ENCODE measurements at places on chromosomes 12 and 14.

- DNase-seq, result no peak
Observed at GRCh38 chr12:25769082-25769945, 189.2 kb upstream of the RASSF8 start.

GRCh38 chr12:11718768-11719253, 69.3 kb downstream of the ETV6 start:
- no peak for DNase-seq

DNA sequence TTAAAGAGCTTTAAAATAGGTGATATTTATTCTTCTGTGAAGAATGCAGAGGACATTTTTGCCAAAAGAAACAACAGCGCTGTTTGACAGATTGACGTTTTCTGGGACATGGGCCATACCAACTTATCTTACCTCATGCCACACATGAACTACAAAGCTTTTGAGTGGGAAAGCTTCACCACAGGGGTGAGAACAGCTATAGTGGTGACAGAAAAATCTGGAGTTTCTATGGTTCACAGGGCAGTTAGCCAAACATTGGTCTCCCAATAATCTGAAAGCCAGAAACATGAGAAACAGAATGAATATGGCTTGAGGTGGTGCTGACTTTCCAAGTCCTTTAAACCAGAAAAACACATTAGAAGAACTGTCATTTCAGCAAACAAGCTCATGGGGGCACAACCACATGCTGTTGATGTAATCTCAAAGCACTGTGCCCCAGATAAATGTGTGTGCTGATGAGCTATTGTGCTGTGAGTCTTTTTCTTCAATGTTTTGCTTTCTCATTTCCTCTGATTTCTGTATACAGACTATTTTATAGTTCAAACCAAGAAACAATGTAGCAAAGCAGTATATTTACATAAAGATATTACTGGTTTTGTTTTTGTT, 905.4 kb downstream of the SLC16A7 start:
- DNase-seq, result no peak

GRCh38 chr12:129870796-129871195, 33.0 kb downstream of the TMEM132D start:
- DNase-seq, result no peak

DNA sequence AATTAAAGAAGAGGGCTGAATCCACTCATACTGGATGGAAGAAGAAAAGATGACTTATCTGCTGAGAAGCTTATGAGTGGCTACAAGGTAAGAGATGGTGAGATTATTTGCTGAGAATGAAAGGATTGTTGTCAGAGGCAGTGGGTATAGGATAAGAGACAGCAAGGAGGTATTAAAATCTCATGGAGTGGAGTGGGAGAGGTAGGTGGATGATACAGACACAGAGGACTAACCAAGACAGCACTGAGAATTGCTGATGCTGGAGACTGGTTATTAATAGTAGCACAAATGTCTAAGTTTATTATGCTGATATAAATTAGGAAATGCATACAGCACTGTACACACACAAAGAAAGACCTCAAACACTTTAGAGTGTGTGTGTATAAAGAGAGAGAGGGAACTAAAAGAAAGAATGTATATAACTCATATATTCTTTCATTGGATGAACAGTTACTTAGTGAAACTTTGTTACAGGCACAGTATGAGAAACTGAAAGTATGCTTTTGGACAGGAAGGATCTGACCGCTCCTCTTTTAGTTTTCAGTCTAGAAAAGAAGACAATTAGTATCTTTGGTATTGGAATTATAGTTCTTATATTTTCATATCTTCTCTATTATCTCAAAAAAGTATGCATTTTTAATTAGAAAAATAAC, 543.1 kb downstream of the LRFN5 start:
- no peak for DNase-seq

GRCh38 chr14:31395572-31396205, 24.7 kb downstream of the HEATR5A start:
- DNase-seq, result no peak

DNA sequence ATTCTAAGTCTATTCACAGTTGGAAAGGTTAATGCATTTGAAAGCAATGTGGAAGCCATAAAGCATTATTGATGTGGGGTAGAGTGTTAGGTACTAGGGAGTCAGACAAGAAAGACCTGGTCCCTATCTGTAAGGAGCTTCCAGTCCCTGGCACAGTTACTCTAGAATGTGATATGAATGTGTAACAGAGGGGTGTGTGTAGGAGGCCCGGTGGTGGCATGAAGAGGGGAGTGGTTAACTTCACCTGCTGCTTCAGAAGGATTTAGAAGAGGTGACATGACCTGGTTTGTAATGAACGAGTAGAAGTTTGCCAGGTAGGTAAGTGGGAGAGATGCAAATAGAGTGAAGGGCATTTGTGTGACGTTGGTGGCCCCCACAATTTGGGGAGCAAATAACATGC, 15.1 kb upstream of the GALNT6 start:
- no peak for DNase-seq

DNA sequence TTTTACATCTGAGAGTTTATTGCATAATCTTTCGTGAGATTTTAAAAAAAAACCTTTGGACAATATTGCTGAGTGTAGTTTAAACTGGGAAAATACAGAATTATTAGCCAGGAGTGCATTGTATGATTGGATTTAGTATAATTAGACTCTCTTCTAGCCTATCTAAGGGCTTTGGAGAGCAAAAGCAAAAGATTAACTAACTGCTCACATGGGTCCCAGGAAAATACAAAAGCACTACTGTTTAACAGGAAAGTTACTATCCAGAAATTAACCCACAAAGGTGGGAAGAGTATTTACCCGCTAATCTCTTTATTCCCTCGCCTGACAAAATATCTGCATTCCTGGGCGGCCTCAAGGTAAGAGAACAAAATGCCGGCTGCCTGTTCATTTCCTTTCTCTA, 309.5 kb downstream of the ATXN7L3B start:
- DNase-seq, result no peak

Data from activated CD8-positive, alpha-beta memory T cell treated with anti-CD3 and anti-CD28 coated beads, Interleukin-2, amount 50 U/mL, for 48 hours (primary cell).